ENCODE measurements at places on chromosomes 2 and 18.

GRCh38 chr2:118731413-118731812, 116.0 kb downstream of the EN1 start:
- no peak for DNase-seq

GRCh38 chr2:207594264-207594663, 30.9 kb downstream of the METTL21A start:
- no peak for DNase-seq

DNA sequence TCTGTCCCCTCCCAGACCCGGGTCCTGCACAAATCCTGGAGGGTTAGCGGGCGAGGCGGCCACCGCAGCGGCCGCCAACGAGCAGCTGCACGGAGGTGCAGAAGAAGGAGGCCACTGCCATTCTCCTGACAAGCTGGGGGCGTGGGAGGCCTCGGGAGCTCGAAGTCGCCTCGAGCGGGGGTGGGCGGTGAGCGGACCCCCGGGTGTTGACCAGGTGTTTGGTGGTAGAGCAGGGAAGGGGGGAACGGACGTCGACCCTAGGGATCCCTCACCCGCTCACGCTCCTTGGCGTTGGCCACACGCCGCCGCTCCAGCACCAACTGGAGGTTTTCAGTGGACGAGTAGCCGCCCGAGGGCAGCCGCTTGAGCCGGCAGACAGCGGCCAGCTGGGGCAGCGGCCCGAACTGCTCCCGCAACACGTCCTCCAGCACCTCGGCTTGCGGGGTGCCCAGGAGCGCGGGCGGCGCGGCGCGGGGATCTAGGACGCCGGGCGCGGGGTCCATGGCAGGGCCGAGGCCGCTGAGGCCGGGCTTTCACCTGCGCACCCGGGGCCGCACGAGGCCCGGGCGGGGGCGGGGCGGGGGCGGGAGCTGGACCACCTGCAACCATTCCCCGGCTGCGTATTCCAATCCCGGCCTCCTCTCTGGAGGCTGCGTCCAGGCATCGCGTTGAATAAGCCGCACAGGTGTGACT, at the start of gene FIGLA:
Gene FIGLA, minus strand, starts transcription at position 508 of the 693 bp plus-strand sequence. Its CDS starts 5 bp downstream, at position 503.
- DNase-seq: no peak

DNA sequence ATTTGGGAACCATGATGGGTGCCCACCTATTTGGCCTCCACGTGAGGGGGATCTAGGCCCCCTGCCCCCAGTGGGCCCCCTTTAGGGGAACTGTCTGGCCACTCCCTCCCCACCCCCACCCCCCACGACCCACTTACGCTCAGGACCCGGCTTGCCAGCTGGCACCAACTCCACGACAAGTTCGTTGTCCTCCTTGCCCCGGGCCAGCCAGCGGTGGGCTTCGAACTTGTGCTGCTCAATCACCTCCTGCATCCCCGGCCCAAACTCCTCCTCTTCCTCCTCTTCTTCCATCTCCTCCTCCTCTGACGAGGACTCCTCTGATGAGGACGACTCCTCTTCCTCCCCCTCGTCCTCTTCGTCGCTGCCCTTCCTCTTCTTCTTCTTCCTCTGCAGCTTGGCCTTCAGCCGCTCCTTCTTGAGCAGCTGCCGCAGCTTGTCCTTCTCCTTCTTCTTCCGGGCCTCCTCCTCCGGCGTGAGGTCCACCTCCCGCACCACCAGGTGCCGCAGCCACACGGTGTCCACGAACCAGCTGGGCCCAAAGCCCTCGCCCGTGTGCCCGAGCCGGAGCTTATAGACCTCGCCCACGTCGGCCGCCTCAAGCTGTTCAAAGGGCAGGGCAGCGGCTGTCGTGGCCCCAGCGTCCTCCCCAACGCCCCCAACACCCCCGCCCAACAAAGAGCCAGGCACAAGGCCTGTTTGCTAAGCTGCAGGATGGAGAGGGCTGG, 96.9 kb downstream of the LOXHD1 start:
- no peak for DNase-seq

DNA sequence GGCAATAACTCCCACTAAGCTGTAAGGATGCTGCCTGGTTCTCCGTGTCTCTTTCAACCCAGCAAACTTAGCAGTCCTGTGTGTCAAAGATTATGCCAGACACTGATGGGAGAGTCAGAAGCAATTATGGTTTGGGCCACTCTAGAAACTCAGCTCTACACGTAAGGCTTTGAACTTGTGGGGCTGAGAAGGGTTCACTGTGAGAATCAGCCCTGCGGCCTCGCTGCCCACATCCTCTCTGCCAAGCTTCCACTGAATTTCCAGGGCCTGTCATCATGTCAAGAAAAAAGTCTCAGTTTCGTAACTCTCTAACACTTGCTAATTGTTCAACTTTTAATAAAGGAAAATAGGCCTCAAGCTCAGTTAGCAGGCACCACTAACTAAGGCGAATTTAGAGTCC, 308.8 kb upstream of the LYPD1 start:
- DNase-seq: no peak

DNA sequence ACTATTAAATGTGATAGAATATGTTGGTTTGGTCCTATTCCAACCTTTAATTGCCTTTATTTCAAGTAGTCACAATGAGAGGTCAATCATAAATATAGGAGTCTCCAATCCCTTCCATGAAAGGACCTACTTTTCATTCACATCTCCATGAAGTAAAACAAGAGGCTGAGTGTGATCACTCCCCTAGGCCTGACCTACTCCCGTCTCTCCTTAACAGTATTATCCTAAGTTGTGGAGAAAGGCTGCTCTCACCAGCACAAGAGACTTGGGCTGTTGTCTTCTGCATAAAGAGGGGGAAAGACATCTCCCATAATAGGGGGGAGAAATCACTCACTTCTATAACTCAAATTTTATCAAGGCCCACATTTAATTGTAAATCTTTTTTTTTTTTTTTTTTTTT, 105.4 kb downstream of the SOS1 start:
- DNase-seq: no peak

- DNase-seq: peak; percentile 10
Observed at GRCh38 chr2:145909175-145909755, 1389.3 kb upstream of the ZEB2 start.

DNA sequence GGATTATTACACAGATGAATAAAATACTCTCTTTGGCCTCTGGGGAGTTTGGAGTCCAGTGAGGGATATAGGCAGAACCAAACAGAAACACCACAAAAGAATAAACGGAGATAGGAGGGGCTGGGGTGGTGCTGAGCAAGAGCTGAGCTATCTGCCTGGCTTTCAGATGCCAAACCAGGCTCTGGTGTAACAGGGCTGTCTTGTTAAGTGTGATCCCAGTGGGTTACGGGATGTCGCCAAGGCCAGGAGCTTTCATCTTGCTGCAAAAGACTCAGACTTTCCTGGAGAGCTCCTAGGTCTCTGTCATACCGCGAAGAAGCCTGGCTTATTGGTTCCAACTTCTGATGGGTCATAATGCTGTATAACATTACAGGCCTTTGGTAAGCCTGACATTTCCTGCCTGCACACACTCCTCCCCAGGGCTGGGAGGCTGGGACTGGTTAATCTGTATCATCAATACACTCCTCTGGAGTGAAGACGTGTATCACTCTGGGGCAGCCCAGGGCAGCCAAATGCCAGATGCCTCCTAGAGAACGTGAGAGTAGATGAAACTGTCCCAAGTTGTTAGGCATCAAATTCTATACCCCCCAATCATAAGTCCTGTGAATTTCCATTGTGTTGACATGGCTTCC, 60.5 kb downstream of the STPG4 start:
- DNase-seq: no peak

DNA sequence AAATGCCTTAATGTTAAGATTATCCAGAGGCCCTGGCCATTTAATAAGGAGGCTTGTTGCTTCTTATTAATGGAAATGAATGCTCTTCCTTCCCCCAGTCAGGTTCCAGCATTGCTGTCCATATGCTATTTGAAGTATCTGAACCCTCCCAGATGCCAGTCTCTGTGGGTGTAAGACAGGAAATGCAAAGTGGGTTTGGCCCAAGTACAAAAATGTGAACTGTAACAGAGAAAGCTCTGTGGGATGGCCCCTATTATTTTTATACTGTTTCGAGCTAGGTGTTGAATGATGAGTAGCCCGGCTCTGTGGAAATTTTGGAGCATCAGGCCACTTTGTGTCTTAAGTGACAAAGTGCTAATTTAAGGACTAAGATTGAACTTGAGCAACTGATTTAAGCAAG, 141.0 kb downstream of the UXS1 start:
- DNase-seq: peak; percentile 63

DNA sequence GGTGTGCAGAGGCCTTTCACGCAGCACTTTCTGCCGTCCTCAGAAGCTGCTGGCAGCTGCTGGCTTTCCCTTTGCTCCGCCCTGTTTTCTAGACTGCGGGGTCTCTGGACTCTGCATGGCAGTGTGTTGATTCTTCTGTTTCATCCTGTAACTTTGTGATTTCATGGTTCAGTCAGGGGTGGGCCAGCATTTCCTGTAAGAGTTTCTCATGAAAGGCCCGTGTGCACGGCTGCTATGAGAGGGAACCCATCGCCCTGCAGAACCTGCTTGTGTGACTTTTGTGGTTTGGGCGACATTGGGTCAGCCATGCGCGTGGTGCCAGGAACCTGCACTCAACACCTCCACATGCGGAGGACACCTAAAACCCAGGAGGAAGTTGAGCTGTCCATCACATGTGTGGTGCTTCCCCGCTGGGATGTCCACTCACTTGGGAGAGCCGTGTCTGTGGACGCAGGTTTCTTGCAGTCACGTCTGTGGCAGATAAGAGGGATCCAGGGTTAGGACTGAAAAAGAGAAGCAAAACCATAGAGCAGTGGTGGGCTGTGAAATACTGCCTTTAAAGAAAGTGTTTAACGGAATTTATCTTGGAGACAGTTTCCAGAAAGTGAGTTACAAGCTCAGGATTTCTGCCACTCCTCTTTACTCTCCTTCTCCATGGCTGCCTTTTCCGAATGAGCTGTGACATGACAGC, 167.3 kb upstream of the ALKAL2 start:
- DNase-seq: no peak

- no peak for DNase-seq
Observed at GRCh38 chr2:239289545-239289944, 111.3 kb downstream of the HDAC4 start.

- peak; percentile 79 for DNase-seq
Observed at GRCh38 chr2:54899576-54900200, 150.6 kb downstream of the RTN4 start.

- no peak for DNase-seq
Observed at GRCh38 chr2:118470297-118470696, 377.2 kb downstream of the EN1 start.

- DNase-seq: peak; percentile 33
Observed at GRCh38 chr2:231780123-231780908, 766 bp downstream of the PDE6D start.

- no peak for DNase-seq
Observed at GRCh38 chr2:78383576-78383975, 641.9 kb upstream of the REG3G start.

DNA sequence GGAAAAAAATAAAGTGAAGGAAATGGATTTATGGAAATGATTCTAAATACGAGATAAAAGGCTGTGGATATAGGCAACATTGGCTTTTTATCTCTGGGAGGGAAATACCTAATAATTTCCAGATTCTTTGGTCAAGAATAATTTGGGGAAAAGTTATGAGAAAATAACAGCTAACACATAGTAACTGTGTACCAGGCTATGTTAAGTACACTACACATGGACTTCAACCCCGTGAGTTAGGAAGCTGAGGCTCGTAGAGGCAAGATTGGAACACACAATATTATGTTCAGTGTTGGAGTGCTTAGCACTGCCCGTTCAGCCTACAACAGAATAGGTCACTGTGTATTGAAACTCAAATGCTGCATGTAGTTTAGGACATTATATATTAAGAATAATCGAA, 34.3 kb upstream of the GPD2 start:
- DNase-seq: no peak

GRCh38 chr18:61541673-61542072, 208.4 kb downstream of the CDH20 start:
- DNase-seq: no peak

- no peak for DNase-seq
Observed at GRCh38 chr2:37664231-37664643, 7.2 kb downstream of the CDC42EP3 start.

DNA sequence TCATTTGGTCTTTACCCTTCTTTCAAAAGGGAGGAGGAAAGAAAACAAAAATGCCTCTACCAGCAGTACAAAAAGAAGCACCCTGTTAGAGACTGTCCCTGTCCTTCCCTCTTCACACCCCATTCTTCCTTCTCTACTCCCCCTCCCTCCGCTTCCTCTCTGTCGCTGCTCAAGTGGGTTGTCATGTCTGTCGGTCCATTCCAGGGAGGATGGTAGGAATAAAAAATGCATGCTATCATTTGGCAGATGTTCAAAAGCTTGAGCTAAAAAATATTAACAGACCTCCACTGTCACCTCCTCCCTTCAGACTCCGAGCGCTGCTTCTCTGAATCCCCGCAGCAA, 482.0 kb downstream of the BCL11A start:
- DNase-seq: no peak

GRCh38 chr18:5469340-5469739, 74.5 kb downstream of the EPB41L3 start:
- DNase-seq: no peak

- no peak for DNase-seq
Observed at GRCh38 chr2:18200771-18201170, 322.3 kb downstream of the KCNS3 start.

DNA sequence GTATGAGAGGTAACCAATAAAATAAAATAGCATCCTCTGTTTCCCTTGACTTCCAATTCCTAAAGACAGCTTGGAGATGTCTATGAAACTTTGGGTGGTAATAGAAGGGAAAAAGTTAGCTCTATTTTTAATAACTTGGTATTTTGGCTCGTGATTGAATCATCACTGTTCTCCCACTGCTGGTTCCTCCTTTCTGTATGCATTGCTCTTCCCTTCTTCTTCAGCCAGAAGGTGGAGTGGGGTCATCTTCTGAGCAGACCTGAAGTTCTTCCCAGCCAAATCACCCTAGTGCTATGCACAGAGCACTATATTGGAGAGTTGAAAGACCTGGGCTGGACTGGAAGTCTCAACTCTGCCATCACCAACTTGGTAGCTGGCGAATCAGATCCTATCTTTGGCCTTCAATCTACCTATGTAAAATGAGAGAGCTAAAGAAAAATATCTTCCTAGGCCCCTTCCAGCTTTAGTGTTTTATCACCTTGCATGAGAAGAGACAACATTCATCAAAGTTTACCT, 54.1 kb downstream of the CPO start:
- DNase-seq: no peak

DNA sequence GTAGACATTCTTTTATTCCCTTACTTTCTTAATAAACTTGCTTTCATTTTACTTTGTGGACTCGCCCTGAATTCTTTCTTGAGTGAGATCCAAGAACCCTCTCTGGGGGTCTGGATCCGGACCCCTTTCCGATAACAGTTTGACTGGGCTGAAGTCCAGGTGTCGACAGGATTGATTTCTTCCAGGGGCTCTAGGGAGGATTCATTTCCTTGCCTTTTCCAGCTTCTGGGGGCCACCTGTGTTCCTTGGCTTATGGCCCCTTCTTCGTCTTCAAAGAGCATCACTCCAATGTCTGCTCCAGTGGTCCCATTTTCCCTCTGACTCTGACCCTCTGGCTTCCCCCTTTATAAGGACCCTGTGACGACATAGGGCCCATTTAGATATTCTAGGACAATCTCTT, 67.5 kb downstream of the COPS8 start:
- DNase-seq: no peak

DNA sequence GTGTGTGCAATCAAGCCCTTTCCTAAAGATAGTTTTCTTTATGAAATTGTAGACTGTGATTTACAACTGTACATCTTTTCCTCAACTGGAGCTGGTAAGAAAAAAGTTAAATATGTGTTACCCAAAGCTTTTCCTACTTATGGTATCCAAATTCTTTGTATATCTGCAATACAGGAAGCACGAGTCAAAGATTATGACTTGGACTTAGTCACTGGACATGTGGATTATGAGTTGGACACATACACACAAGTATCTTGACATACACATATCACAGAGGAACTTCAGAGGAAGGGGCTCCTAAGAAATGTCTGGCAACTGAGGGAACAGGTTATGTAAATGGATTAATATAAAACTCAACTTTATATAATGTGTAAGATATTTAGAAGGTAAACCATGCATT, 35.2 kb downstream of the PRELID3A start:
- DNase-seq: peak; percentile 37
